ENCODE measurements at places on chromosomes 6 and 20. TPM values are rescaled to one million over a fixed set of nuclear protein-coding genes. Genes with fewer than 3 reads are reported as not detected.

The DXO gene
- total RNA-seq: 15.8 TPM

DNA sequence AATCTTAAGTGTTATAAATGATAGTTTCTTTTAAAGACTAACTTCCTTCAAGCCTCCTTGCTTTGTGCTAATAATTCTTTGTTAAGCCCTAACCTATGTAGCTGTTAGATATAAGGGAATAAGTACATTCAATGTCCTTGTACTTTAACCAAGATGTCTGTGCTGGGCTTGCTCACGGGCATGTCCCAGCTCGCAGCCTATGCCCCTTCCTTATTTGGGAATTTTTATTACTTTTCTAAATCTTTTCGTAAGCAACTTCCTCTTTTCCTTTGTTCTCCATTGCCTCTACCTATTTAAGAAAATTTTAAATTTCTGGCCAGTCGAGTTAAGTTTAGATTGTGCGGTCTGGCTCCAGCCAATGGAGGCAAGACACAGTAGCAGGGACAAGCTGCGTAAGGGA is 26.0 kb upstream of the CDK19 start:
- DNase-seq: no peak

The HSPA1L gene
- 1.5 TPM for total RNA-seq

DNA sequence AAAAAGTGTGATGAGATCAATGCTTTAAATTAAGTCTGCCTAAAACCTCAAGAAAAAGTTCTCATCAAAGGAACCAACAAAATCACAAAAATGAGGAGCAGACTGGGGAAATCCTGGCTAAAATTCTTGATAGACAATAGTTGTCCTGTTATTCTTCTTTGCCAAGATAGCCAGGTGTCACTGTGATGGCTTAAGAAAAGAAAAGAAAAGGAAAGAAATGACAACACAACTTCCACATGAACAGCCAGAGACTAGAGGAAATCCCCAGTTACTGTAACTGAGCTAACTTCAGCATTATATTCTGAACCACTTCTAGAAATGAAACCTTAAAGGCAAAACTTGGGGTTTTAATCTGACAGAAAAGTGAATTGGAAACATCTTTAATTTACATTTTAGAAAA is 129.6 kb downstream of the CD24 start:
- no peak for DNase-seq

DNA sequence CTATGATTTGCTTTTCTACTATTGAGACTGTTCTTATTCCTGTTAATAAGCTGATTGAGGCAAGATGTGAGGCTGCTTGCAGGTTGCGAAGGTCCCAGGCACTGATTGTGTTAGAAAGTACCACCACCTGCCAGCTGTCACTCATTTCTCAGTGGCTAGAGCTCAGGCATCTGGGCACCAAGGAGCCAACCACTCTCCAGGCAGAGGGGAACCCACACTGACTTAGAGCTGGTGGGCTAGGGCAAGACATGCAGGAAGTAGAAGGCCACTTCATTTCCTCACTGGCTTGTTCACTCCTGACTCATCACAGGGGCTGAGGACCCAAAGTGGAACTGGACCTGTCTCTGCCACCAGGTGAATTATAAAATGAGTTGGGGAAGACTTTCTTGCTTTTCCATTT is 7.8 kb upstream of the DLL1 start:
- DNase-seq: no peak
